ENCODE measurements at places on chromosomes 3 and 15.

GRCh38 chr3:173703771-173704170 is 306.2 kb downstream of the NLGN1 start:
- DNase-seq, result no peak

DNA sequence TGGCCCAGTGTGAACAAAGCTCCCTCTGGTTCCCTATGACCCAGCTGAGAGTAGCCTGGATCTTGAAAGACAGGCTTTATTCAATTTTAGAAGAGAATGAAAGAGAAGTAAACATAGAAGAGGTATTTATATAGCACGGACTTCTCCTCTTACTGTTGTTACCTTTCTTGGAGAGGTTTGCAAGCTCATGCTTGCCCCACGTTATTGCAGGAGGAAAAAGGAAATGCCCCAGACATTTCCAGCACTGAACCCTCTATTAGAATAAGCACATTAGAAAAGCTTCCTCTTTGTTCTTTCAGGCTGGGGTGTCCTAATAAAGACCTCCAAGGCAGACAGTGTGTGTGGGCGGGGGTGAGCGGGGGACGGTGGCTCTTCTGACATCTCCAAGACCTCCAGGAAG is 98.7 kb upstream of the AGBL1 start:
- DNase-seq, result no peak

GRCh38 chr15:78873793-78874765 is 1.4 kb downstream of the MORF4L1 start:
- DNase-seq, result no peak

DNA sequence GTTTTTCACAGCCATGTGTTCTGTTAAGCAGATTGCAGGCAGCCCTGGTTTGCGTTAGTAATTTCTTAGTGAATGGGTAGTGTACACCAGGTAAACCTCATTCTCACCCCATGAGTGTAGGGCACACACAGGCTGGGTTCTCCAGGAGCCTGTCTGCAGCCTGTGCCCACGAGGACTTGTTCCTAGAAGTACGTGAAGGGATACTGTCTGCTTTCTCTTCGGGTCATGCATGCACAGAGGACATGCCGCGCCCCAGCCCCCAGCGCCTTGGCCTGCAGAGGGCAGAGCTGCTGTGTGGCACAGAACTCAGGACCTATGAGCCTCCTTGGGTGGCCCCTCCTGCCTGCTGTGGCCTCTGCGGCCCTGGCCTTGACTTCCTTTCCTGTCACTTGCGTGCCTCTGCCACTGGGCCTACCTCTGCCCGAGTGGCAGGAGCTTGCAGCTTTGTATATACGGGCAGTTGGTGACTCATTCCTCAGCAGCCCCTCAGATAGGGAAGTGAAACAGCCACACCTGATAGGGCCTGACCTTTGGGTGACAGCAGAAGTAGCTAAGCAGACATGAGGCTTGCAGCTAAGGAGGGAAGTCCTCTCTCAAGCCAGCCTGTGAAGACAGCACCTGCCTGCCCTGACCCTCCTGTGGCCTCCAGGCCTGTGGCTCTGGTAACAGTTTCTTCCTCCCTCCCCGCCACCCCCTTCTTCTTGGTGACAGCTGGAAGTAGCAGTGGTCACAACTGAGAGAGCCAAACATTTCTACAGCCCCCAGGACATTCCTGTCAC is 19.5 kb downstream of the PPCDC start:
- DNase-seq, result peak; percentile 73

DNA sequence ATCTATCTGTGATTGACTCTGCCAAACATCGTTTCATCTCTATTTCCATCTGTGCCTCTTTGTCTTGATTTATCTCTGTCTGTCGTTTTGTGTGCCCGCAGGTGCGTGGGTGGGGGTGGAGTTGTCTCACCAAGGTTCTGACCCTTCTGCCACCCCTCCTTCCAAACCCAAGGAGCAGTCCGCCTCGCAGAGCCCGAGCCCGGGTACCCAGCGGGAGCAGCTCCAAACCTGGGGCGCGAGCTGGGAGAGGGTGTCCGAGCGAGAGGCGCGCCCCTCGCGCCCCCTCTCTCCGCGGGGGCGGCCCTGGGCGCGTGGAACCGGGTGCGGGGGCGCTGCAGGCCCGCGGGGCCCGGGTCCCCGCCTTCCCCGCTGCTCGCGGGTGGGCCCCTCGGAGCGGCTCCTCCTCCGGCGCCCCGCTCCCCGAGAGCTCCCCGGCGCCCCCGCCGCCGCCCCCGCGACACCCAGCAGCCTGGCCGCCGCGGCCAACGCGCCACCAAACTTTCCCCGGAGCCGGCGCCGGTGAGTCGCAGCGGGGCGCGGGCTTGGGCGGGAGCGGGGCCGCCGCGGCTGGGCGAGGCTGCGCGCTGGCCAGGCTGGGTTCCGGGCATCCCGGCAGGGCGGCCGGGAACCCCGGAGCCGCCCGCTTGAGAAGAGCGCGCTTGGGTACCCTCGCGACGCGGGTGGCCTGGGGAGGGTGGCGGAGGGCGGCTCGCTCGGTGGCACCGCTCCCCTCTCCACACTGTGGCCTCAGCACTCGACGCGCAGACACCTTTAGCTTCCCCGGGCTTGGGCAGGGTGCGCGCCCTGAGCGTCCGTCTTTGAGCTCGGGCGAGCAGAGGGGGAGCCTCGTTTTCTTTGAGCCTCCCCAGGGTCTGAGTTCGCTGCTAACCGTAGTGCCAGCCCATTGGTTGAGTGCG is at the start of gene HRH1:
TSS of gene HRH1 (plus strand) at position 458 of the 917 bp plus-strand sequence. CDS start 104,545 bp downstream, outside the sequence.
- no peak for DNase-seq

DNA sequence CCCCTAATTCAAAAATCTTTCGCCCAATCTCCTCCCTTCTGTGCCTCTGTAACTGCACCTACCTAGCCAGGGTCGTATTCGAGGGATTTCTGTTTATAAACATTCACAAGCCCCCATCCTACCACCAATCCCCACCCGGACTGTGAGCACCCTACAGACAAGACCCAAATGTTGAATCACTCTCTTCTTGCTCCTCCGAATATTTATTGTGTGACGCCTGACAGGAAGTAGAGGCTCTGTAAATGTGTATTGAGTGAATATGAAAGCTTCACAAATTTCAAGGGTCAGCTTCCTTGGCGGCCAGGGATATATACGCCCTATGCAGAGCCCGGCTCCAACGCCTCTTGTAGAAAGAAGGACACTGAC is 1.6 kb downstream of the BDH1 start:
- DNase-seq, result no peak

DNA sequence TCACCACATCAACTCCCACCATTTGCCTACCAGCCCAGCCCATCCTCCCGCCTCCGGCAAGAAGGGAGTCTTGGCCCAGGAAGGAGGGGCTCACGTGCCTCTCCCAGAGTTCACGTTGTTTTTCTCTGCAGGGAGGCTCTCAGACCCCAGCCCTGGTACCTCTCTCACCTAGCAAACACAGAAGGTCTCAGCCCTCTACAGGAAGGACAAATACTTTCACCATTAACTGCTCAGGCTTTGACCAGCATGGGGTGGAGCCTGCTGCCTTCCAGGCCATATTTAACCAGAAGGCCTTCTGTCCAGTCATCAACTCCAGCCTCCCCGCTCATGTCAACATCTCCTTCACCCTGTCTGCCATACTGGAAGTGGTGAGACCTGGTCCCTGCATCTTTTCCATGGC is 19.0 kb upstream of the HTR3E start:
- no peak for DNase-seq

- no peak for DNase-seq
Observed at GRCh38 chr3:149977386-149977785, 6.7 kb upstream of the PFN2 start.

GRCh38 chr15:47041301-47041700 is 676.0 kb upstream of the SEMA6D start:
- no peak for DNase-seq

DNA sequence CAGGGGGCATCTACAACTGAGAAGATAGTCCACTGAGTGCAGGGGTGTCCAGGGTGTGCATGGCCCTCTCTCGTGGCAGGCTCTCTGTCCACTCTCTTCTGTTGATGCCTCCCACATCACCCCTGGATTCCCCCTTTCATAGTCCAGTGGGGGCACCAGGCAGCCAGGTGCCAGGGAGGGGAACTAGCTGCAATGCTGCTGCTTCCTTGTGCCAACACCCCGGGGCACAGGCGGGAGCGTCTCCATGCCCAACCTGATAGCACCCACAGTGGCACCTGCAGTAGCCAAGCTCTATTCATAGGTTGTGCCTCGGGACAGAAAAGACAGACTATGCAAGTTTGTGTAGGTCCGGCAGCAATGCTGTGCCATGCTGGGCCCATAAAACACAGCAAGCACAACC is 11.7 kb downstream of the DUOX2 start:
- no peak for DNase-seq
